ENCODE measurements at places on chromosomes 1 and 21.

DNA sequence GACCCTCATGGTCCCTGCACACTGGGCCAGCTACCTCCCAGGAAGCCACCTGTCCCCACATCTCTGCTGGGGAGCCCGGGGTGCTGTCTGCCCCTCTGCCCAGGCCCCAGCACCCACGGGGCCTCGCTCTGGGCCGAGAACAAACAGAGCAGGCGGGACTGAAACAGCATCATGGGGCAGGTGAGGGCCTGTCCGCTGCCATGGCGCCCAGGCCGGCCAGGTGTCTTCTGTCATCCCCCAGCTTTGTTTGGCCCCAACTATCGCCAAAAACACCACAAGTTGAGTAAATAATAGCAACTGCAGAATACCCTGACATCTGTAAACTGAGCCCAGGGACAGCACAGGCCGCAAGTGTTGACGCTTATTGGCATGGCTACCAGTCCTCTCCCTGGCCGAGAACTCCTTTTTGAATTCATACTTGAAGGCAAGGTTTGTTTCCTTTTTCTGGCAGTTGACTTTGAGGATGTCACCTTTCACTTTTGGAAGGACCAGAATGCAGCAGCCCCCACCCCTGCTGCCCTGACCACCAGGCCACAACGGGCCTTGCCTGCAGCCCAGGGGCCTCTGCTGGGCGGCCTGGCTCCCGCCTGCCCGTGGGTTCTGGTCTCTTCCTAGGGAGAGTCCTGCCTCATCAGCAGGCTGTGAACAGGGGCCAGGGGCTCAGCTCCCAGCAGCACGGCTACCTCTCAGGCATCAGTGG lies 152.7 kb downstream of the CASZ1 start:
- DNase-seq = no peak

DNA sequence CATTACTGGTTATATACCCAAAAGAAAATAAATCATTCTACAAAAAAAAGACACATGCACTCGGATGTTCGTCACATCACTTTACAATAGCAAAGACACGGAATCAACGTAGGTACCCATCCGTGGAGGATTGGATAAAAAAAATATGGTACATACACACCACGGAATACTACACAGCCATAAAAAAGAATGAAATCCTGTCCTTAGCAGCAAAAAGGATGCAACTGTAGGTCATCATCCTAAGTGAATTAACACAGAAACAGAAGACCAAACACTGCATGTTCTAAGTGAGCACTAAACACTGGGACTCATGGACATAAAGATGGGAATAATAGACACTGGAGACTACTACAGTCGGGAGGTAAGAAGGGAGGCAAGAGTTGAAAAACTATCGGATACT lies 148.6 kb downstream of the CHD1L start:
- no peak for DNase-seq

DNA sequence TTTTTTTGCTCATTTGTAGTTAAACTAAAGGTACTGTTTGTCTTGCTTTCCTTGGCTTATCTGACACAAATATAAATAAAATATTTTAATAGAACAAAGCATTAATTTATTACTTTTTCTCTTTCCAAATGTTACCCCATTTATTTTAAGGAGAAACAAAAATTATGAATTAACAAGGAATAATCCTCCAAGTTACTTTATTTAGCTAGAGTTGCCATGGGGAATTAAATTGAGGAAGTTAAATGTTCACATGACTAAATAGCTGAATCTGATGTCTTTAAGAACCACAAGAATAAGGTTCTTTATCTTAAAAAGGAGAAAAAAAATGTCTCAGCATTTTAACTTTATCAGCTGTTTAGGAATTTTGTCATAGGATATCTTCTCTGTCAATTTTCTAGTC lies 12.3 kb downstream of the ATG4C start:
- DNase-seq = no peak

DNA sequence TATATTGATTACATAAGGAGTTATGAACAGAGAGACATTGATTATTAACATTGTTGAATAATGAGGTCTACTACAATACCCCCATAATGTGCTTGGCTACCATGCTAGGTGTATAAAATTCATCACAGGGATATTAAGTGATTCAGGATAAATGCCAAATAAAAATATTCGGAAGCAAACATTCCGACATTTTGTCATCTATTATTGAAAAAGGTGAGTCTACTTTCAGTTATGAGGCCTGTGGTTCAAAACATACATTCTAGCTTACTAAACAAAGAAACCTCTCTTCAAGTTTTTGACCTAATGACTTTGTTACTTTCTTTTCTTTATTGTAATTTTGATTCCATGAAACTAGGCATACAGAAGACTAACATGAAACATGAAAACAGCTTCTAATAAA lies 190.3 kb upstream of the GREM2 start:
- no peak for DNase-seq

DNA sequence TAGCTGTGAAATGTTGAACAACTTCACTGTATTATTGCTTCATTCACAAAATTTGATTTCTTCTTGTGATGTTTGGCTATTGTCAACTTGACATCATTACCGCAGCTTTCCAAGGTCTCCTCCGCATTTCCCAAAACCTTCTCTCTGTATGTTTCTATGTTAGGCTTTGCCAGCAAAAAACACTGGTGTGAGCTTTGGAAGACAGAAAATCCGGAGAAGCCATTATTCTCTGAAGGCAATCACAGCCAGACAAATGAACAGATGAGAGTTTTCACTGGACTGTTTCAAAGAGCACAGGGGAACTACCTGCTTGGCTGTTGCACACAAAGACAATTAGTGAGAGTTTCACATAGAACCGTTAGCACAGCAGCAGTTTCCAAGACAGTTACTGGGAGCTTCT lies 609.6 kb downstream of the BRINP3 start:
- no peak for DNase-seq

DNA sequence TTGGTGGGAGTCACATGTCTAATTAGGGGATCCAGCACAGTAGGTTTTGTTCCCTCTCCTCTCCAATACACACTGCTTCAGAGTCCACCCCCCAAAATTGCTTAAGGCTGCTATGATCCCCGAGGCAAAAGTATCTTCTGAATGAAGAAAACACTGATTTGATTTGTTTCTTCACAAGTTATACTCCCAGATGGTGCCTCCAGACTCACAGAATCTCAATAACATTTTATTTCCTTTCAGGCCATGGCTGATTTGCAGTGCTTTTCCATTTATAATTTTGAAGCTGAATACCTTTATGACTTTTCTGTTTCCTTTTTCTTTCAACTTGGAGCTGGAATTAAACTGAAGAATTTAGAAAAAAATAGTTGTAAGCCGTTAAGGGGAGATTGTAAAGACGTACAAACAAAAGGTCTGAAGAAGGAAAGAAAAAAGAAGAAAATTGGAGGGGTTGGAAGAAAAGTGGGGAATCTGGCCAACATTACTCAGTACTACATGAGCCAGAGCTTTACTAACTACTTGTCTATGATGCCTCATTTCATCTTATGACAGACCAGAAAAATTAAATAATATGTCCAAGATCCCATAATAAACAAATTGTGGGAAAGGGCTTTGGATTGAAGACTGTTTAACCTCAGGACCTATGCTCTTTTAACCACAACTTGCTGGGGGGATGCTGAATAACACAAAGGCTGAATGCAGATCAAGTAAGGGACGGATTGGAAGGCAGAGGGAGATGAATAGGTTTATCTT lies 75.9 kb downstream of the NUF2 start:
- no peak for DNase-seq
